ENCODE measurements at places on chromosomes 5 and 9. TPM values are rescaled to one million over a fixed set of nuclear protein-coding genes. Genes with fewer than 3 reads are reported as not detected.
A peak's percentile ranks its signal among the peaks of the same experiment; 100 is the strongest.

The NUP214 gene
- 107 TPM for total RNA-seq

The PTPN3 gene
- not detected for total RNA-seq

DNA sequence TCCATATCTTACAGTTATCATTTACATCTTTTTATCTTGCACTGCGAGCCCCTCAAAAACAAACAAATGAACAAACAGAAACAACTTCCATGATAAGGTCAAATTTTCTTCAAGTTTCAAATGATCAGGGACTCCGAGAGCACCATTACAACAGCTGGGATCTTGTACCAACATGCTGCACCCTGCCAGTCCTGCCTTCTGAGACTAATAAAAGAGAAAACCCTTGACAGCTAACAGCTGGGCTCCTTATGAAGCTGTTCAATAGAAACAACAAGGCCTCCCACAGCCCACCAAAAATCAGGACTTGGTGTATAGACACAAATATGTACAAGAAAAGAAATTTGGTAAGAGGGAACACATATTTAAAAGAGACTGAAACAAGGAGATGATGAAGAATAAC lies 985.3 kb upstream of the DMAC1 start:
- H3K27ac ChIP-seq = no peak overlapping the region
- H3K4me1 ChIP-seq = no peaks in the 10 kb centered on the region
- no peak overlapping the region for H3K4me3 ChIP-seq

The ARHGEF37 gene
- total RNA-seq = 0.25 TPM

- DNase-seq = no peak
- no peak overlapping the region for H3K4me3 ChIP-seq
- H3K27ac ChIP-seq = no peak overlapping the region
- peaks cover 25% of the 10 kb centered on the region for H3K4me1 ChIP-seq
- H3K27me3 ChIP-seq = no peaks in the 10 kb centered on the region
- peaks cover 3% of the 10 kb centered on the region for H3K36me3 ChIP-seq
Measured at GRCh38 chr9:127159325-127159801, 36.9 kb upstream of the ANGPTL2 start.

The SHISAL2B gene
- not detected for total RNA-seq

GRCh38 chr5:78514427-78515330 lies 133.9 kb downstream of the LHFPL2 start:
- H3K27me3 ChIP-seq = peaks cover 66% of the 10 kb centered on the region
- no peak overlapping the region for H3K27ac ChIP-seq
- peaks cover 5% of the 10 kb centered on the region for H3K4me1 ChIP-seq
- peaks cover 9% of the 10 kb centered on the region for H3K36me3 ChIP-seq
- H3K4me3 ChIP-seq = no peak overlapping the region
- no peak for DNase-seq

DNA sequence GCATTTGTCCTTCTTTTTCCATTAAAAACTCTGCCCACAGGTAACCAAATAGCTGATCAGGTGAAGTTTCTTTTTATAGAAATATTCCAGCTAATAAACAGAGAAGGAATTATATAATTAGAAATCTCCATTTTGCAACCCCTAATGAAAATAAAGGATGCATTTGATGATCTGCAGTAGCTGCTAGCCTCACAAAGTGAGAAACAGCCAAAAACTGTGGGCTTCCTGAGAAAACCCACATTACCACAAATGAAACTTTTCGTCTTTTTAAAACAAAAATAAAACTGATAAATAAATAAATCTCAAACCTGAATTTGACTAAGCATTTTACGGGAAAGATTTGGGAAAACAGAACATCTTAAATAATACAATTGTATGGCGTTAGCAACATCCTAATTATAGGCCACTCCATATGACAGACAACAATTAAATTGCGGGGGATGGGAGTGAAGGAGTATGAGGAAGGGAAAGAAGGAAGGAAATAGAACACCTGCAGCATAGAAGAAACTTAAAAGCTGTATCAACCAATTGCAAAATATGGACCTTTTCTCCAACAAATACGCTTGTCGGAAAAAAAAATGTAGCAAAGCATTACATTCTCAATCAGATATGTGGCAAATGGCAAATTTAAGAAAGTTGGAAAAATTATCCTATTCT lies 283.0 kb upstream of the ITGA1 start:
- H3K27me3 ChIP-seq = peaks cover 15% of the 10 kb centered on the region
- no peaks in the 10 kb centered on the region for H3K36me3 ChIP-seq
- no peak overlapping the region for H3K27ac ChIP-seq
- peaks cover 2% of the 10 kb centered on the region for H3K4me1 ChIP-seq

DNA sequence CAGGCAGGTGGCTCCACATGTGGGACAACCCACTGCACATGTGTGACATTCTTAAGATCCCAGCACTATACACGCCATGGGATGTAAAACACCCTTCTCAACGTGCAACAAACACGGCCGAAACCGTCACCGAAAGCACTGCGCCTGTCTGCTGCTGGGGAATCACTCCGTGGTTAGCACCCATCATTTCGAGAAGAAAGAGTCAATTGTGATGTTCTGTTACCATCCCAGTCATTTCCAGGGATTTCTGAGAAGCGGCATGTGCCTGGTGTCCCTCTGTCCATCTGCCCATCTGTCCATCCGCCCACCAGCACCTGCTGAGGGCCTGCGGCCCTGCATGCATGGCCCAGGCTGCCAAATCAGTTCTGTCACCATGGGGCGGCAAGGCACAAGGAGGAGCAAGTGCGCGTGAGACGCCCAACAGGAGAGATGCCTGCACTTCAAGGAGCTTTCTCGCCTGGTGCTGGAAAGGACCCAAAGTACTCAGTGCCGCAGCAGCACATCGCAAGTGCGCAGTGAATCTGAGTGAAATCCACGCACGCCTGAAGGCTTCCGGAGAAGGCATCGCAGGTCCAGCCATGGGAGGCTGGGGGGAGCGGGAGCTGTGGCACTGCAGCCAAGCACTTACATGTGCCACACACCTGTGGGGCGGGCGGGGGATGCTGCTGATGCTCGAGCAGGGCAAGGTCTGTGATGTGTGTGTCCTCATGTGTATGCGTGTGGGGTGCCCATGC lies 38.0 kb downstream of the VAV2 start:
- DNase-seq = no peak
- H3K4me1 ChIP-seq = peaks cover 22% of the 10 kb centered on the region
- H3K27ac ChIP-seq = peak overlapping the region; percentile 16
- peak overlapping the region; percentile 83 for H3K4me3 ChIP-seq
- H3K36me3 ChIP-seq = no peaks in the 10 kb centered on the region
- H3K27me3 ChIP-seq = no peaks in the 10 kb centered on the region

The KLHL3 gene
- 24.6 TPM for total RNA-seq

DNA sequence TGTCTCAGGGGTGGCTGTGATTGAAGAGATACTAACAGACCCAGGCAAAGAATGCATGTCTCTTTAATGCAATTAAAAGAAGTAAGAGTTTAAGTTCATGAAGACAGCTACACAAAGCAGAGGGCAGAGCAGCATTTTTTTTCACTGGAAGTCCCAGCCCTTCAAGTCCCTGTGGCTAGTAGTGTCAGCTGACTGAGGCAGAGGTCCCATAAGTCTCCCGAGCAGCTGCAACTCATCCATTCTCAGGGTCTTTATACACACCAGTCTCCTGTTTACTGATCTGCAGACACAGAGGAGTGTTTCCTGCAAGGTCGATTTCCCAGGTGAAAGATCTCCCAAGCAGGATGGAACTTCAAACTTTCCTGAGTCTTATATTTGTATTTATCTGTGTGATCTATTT lies 169.4 kb upstream of the GLRA1 start:
- H3K4me3 ChIP-seq = no peak overlapping the region
- H3K27me3 ChIP-seq = peaks cover 5% of the 10 kb centered on the region
- no peak overlapping the region for H3K27ac ChIP-seq

The OTULINL gene
- total RNA-seq = 31.4 TPM

The KCNMB1 gene
- total RNA-seq = 0.44 TPM

The IFNB1 gene
- not detected for total RNA-seq

DNA sequence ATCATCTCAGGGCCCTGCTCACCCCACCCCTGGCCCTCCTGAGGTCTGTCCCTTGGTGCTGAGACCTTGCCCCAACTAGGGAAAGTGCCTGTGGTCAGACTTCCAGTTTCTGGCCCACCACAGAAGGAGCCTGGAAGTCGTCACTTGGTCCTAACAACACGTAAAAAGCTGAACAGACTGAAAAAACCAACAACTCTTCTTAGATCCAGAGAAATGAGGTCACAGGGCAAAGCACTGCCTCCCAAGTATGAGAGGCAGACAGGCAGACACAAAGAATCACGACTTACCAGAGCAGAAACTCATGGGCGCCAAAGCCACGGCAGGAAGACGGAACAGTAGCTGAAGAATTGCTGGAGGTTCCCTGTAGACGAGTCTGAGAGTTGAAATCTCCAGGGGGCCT lies 38.5 kb downstream of the OR2V1 start:
- peaks cover 32% of the 10 kb centered on the region for H3K27me3 ChIP-seq
- H3K36me3 ChIP-seq = peaks cover 3% of the 10 kb centered on the region

- H3K4me1 ChIP-seq = no peaks in the 10 kb centered on the region
- no peak for DNase-seq
- H3K36me3 ChIP-seq = no peaks in the 10 kb centered on the region
- no peaks in the 10 kb centered on the region for H3K27me3 ChIP-seq
Measured at GRCh38 chr9:107982001-107982400, 492.4 kb upstream of the KLF4 start.

The SOX30 gene
- total RNA-seq = not detected

The INSL6 gene
- not detected for total RNA-seq

DNA sequence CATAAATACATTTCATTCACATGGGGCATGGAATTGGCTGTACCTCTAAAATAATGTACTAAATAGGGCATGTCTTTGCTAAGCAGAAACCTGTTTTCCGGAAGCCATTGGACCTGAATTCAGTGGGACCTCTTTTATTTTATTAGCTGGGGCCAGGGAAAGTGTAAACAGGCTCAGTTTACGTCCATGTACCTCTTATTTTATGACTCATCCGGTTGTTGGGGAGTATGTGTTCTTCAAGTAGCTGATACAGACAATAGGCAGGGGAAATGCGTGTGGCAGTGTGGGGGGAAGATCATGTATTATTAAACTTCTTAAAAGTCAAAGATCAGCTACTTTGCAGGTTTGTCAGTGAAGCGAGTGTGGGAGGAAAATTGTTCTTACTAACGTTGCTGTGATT lies 1.4 kb upstream of the GDNF start:
- H3K27ac ChIP-seq = no peak overlapping the region
- no peaks in the 10 kb centered on the region for H3K36me3 ChIP-seq
- peaks cover 10% of the 10 kb centered on the region for H3K4me1 ChIP-seq
- H3K27me3 ChIP-seq = peaks cover 63% of the 10 kb centered on the region
